ENCODE measurements at places on chromosomes 3 and 15.
A peak's percentile ranks its signal among the peaks of the same experiment; 100 is the strongest.

- no peak for DNase-seq
Observed at GRCh38 chr3:102360183-102360860, 74.5 kb upstream of the ZPLD1 start.

DNA sequence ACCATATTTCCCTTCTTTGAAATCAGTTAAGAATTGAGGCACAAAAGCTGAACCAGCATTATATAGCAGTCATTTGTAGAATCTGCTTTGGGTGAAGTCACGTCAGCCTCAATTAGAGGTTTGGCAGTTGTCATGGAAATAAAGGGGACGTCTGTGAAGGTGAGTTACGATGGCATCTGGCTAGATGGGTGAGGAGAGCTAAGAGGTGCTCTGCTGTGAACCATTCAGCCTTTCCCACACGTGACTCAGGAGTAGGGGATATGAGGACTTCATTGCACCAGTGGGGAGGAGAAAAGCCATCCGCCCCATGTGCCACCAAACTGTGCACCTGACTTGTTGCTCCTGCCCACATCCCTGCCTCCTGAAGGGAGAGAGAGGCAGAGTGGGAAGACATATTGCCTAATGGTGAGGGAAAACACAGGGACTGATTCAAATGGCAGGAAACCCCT, 2.8 kb upstream of the C15orf40 start:
- DNase-seq = no peak

GRCh38 chr15:70516408-70517193, 246.8 kb downstream of the UACA start:
- DNase-seq = no peak

DNA sequence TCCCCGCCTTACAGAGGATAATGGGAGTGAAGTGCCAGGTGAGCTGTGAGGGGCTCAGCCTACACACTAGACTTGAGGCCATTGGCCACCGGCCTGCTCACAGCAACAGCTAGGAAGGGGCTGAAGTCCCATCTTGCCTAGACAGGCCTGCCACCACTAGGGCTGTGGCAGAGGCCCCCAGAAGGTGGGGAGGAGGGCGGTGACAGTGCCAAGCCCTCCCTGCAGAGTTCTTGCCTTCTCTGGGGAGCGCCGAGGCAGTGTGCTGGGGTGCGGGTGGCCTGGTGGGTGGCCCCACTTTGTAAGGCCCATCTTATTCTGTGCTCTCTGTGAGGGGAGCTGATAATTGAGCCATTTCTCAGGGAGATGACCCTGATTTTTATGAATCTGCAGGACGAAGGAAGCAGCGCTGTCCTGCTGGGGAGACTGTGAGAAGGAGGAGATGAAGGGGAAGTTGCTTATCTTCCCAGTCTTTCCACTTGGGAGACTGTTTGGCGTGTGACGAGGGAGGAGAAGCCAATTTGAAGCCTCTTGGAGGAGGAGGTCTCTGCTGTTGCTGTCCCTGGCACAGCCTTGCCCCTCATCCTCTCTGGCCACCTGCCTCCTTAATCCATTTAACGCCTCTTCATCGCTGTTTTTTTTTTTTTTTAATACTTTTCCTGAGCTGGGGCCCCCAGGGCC, 104.3 kb downstream of the LINGO1 start:
- no peak for DNase-seq

DNA sequence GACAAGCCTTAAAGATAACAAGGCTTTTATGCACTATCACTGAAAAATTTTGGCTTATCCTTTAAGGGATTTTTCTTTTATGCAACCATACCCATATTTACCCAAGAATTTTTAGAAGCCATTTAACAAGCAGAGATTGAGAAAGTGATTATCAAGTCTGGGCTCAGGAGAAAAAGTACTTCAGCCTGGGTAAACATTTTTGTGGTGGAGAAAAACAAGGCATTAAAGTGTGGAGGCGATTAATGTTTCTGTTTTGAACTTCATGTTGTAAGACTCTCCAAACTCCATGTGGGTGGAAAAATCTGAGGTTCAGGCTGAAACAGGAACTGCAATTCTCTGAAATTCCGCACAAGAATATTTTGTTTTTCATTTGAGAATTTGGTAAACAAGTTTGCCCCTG, 260.4 kb upstream of the KCNMB2 start:
- no peak for DNase-seq

DNA sequence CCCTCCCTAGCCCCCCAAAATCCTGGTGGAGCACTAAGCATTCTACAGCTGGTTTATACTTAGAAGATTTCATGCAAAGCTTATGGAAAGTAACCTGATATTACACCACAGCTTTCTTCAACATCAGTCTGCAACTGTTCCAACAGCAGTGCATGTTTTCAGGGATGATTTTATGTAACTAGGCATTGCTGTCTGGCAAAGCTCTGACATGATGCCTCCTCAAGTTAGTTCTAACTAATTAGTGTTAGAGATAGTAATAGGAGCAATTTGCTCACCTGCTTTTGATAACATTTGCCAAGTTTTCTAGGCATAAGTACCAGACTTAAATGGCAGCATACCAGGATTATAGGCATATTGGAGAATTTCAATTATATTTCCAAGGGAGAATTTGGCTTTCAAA, 330.3 kb upstream of the SGO1 start:
- no peak for DNase-seq

- DNase-seq = no peak
Observed at GRCh38 chr3:181050738-181051137, 61.2 kb upstream of the DNAJC19 start.

GRCh38 chr15:86591994-86592735, 512.5 kb downstream of the AGBL1 start:
- no peak for DNase-seq

GRCh38 chr15:49468481-49468839, 45.4 kb downstream of the FGF7 start:
- no peak for DNase-seq

DNA sequence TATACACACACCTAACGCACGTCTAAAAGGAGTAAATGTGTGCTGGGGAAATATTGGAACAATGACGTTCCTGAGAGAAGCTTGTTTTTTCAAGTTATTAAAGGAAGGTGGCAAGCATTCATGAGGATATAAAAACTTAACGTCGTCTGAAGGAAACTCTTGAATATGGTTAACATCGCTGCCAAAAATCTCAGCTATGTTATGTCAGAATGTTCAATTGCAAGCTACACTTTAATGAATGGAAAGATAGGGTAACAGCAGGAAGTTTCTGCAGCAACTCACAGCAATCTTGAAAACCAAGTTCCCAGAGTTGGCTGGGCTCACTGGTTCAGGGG, 54.3 kb upstream of the MEF2A start:
- DNase-seq = no peak

- DNase-seq = no peak
Observed at GRCh38 chr3:93911206-93911605, 62.5 kb downstream of the PROS1 start.

DNA sequence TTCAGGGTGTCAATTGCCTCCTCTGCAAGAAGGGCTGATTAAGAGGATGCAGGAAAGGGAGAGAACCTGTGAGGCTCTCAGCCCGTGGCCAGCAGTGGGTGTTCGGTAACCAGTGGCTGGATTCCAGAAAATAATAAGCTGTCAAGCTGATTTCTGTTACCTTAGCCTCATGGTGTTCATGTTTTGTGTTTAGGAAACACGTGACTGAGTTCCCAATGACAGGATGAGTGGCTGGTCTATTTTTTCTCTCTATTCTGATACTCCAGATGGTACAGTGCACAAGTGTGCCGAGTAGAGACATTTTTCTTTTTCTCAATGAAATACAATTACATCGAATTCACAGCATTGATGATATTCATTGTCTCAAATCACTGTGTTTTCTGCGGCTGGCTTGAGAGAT, 43.6 kb downstream of the EDEM1 start:
- no peak for DNase-seq

DNA sequence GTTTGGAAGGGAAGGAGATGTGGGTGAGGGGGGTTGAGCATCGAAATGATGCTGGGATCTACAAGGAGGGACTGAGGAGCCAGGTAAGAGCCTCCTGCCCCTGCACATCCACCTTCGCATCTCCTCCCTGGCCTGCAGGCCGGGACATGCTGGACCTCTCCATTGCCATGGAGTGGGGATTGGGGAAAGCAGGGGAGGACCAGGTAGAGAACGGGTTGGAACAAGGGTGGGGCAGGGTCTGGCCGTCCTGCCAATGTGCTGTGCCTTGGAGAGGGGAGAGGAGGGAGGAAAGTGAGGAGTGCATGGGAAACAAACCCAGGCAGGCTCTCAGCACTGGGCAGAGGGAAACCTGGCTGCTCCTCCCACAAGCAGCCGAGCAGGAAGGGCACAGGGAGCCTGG, 10.6 kb downstream of the PLA2G4B start:
- no peak for DNase-seq

- no peak for DNase-seq
Observed at GRCh38 chr3:196275126-196275525, 12.4 kb downstream of the PCYT1A start.

GRCh38 chr15:29919380-29919881, 97.2 kb upstream of the TJP1 start:
- no peak for DNase-seq

DNA sequence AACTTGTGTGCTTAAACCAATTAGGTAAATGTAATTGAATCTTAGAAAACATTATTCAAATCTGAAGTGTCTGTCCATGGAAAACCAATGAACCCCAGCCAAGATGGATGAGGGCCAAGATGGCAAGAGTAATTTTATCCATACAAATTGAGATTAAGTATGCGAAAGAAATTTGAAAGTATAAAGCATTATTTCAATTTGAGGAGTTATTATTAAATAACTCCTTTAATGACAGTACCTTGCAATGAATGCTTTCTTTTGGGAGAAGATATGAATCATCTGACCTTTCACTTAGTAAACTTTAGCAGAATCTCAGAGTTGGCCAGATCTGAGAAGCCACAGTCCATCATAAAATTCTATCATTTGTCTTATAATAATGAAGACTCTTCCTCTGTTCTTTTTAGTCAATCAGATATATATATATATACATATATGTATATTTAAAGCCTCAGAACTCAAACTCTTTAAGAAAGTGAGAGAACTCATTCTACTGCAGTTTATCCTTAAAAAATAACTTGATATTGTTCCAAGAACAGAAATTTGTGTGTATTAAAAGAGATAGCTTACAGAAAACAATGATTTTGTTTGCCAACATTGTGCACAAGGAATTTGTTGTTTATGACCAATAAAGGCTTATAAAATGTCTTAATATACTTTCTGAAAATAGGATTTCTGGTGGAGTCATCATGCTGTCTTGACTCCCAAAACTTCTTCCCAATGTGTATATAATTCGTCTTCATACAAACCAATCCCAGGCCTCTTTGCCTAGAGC, 434.8 kb upstream of the THBS1 start:
- no peak for DNase-seq

DNA sequence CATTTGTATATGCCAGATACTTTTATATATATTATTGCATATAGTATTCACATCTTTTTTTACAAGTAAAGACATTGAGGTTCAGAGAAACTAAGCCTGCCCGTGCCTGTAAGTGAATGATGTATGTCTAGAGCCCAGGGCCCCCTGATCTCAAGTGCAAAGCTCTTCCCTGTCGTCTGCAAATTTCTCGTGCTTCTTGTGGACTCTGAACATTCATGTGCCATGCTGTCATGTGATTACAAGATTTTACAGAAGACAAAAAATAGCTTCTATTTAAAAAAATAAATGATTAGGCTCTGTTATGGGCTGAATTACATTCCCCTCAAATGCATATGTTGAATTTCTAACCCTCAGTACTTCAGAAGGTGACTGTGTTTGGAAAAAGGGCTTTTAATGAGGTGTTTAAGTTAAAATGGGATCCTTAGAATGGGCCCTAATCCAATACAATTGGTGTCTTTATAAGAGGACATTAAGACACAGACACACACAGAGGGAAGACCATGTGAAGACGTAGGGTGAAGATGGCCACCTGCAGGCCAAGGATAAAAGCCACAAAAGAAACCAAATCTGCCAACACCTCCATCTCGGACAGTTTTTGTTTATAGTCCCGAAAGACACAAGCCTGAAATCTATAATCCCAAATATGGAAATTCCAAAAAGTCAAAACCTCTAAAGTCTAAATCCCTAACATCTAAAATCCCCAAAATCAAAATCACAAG, 3.9 kb upstream of the MASP1 start:
- no peak for DNase-seq

DNA sequence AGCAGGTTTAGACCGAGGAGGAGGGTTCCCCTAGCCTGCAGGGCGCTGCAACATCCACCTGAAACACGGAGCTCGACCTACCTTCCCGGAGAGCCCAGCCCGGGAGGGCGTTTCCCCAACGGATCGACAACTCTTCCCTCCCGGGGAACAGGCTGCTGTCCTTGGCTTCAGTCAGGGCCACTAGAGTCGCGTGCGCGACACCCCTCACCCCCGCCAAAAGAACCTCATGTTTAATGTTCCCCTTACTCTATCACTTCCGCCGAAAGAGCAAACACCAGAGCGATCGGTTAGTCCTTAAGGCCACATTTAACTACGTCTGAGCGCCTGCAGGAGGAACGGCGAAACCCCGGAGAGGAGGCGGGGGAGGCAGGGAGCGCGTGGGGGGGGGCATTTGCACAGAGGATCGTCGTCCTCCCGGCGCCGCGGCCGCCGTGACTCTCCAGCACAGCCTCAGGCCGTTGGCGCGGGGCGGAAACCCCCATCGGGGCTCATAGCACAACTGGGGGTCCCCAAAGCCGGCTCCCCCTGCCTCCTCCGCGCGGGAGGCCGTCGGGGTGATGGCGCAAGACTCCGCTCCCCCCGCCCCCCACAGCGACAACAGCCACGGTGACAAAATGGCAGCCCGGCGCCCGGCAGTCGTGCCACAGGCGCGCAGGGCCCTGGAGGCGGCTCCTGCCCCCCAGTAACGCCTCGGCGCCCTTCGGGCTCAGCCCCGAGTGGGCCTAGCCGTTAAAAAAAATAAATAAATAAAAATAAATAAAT, 3.2 kb downstream of the ANP32A start:
- DNase-seq = peak; percentile 82

DNA sequence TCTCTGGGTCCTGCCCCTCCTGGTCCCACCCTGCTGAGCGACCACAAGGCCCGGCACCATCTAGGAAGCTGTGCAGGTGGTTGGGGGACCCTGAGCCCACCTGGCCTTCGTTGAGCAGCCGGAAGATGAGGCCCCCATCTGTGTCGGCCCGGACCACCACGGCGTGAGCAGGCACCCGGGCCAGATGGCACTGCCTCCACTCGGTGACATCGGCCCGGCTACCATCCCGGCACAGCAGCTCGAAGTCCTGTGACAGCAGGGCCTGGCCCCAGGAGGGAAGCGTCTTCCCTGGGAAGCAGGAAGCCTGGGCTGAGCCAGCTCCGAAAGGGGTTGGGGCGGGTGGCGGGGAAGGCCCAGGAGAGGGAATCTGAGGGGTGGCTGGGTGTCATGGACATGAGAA, 12.6 kb downstream of the MELTF start:
- no peak for DNase-seq

- no peak for DNase-seq
Observed at GRCh38 chr15:65824031-65824743, 32.1 kb upstream of the DENND4A start.

GRCh38 chr3:65883613-65884012, 155.1 kb downstream of the MAGI1 start:
- DNase-seq = no peak
